ENCODE measurements at places on chromosomes 12 and 14.

DNA sequence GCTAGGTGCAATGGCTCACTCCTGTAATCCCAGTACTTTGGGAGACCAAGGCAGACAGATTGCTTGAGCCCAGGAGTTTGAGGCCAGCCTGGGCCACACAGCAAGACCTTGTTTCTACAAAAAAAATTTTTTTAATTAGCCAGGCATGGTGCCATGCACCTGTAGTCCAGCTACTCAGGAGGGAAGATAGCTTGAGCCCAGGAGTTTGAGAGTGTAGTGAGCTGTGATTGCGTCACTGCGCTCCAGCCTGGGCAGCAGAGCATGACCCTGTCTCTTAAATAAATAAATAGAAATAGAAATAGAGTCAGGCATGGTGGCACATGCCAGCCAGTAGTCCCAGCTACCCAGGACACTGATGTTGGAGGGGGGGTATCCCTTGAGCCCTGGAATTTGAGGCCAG, 36.7 kb upstream of the CLIP1 start:
- DNase-seq: no peak

GRCh38 chr14:51462182-51462581, 189.5 kb upstream of the FRMD6 start:
- no peak for DNase-seq

GRCh38 chr12:69149270-69149669, 90.1 kb upstream of the CPSF6 start:
- no peak for DNase-seq

GRCh38 chr14:47826809-47827208, 151.4 kb upstream of the MDGA2 start:
- no peak for DNase-seq

DNA sequence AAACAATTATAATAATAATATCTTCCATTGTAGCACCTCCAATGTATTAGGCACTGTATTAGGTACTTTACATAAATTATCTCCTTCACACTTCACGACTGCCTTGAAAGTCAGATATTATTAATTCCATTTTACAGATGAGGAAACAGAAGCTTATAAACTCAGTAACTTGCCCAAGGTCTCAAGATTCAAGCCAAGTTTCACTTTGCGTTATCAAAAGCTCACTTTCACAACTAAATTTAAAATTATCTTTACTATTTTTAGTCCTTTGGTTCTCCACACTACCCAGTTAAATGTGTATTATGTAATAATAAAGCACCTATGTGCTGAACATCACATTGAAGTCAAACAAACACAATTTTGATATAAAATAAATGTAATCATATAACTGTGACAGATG, 55.8 kb downstream of the NUMB start:
- DNase-seq: no peak
